Jurkat, Clone E6-1 (cell line): ENCODE measurements at places on chromosomes 6 and 20.

GRCh38 chr6:135320721-135321621, 139.9 kb downstream of the MYB start:
- DNase-seq = peak; percentile 73

DNA sequence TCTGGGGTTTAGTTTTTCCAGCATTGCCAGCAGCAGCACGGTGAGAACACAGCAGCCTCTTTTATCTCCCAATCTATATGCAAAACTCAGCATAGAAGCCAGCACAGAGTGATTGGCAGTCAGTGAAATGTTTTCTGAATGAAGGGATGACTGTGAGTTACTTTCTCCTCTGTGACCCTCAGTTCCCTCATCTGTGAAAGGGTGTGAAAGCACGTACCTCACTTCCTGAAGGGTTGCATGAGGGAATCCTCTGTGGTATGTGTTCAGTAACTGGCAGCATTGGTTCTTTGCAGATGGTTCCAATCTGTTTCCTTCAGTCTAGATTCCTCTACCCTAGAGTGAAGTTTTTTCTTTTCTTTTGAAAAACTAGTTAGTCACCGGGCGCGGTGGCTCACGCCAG, 40.0 kb downstream of the EFCAB8 start:
- DNase-seq = peak; percentile 57

DNA sequence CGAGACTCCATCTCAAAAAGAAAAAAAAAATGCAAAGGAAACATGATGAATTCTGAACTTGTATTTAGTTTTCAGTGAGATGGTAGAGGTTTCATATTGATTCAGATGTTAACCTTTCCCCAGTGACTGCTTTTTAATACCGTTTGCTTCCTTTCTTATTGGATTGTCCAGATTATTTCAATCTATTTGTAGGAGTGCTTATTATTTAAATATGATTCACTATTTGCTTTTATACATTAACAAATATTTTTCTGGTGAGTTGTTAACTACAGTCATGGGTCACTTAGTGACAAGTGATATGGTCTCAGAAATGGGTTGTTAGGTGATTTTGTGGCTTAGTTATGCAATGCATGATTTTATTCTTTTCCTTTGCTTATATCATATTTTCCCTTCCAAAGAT, 8.4 kb downstream of the PI3 start:
- no peak for DNase-seq

GRCh38 chr20:44601801-44602204, 19.4 kb downstream of the PKIG start:
- DNase-seq = no peak

DNA sequence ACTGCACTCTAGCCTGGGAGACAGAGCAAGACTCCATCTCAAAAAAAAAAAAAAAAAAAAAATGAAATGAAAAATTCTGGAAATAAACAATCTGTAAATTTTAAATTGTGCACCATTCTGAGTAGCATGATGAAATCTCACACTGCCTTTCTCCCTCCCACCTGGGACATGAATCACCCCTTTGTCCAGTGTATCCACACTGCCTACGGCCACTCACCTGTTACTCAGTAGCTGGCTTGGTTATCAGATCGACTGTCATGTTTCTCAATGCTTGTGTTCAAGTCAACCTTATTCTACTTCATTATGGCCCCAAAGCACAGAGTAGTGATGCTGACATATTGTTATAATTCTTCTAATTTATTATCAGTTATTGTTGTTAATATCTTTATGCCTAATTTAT, 58.7 kb upstream of the MTHFD1L start:
- no peak for DNase-seq

DNA sequence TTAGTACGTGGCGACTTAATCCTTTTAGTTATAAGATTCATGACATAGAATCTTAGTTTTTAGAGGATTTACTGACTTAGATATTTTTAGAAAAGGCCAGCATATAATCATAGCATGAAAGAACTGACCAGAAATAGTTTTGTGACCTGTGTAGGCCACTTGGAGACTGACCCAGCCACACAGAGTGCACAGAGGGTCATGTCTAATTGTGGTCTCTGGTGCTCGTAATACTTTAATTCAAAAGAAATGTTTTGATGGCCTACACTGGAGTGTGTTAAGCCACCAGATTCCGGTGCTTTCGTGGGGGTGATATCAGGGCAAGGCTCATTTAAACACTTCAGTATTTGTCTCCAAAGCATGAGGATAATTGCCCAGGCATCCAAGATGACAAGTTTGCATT, 11.4 kb downstream of the PCMTD2 start:
- no peak for DNase-seq

DNA sequence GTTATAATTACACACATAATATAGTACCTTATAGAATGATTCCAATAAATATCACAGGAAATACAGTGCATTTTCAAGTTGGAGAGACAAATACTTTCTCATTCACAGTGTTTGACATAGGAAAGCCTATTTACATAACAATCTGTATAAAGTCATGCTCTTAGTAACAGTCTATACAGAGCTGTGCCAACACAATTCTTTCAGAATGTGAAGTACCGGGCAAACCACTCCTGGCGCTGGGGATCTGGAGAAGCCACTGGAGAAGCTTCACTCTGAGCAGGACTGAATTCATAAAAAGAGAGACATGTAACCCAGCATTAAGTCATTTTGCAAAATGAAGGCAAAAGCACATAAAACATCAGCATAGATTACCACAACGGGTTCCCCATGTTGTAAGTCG, 24.9 kb upstream of the MCM9 start:
- no peak for DNase-seq

GRCh38 chr20:11544029-11544678, 373.5 kb upstream of the BTBD3 start:
- peak; percentile 53 for DNase-seq

DNA sequence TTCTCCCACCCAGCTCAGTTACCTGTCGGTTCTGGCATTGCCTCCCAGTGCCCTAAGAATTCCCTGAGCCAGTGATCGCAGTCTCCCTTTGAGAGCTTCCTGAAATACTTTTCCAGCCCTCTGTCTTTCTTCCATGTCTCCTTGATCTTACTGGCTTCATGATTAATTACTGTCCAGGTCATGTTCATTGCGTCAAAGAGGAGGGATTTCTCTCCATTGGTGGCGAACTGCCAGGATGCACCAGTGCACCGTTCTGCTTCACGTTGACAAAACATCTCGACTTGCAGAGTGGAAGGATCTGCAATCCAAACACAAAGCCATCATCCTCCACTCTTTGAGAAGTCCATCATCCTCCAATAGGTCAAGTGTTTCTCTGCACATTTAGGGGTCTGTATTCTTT, 8.6 kb downstream of the RAET1E start:
- no peak for DNase-seq

- no peak for DNase-seq
These were observed 531.0 kb downstream of the EPM2A start for GRCh38 chr6:145204301-145204700.

GRCh38 chr20:3613821-3614440, 49.3 kb downstream of the GFRA4 start:
- DNase-seq = no peak

DNA sequence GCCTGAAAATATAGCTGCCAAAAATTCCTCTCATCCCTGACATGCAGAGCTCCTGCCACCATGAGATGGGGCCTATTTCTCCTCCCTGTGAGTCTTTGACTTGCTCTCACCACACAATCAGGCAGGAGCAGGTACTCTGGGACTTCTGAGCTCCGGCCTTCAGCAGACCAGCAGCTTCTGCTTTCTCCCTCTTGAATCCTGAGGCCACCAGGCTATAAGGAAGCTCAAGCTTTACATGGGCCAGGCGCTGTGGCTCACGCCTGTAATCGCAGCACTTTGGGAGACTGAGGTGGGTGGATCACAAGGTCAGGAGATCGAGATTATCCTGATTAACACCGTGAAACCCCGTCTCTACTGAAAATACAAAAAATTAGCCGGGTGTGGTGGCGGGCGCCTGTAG, 238.7 kb upstream of the RREB1 start:
- DNase-seq = no peak

GRCh38 chr6:109872968-109873545, 105.1 kb upstream of the GPR6 start:
- DNase-seq = no peak

DNA sequence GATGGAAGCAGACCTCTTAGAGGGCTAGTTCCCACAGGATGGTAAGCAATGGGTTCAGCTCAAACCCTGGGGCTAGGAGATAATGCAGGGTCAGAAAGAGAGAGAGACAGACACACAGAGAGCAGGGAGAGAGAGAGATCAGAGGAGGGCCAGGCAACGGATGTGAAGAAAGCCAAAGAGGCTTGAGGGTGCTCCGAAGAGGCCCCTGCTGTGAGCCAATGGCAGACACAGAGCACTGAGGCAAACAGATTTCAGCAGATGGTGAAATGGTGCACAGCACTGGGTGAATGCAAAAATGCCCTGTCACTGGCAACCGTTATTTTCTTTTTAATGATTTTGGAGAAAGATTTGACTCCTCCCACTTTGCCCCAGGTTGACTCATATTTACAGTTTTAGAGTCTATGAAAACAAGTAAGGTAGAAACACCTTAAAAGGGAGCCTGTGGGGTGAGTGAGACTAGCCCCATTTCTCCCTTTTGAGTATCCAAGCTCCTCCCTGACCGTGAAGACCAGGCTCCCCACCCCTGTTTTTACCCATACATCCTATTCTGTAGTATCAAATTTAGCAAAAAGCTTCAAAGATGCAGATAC, 840 bp downstream of the DEFB132 start:
- no peak for DNase-seq

DNA sequence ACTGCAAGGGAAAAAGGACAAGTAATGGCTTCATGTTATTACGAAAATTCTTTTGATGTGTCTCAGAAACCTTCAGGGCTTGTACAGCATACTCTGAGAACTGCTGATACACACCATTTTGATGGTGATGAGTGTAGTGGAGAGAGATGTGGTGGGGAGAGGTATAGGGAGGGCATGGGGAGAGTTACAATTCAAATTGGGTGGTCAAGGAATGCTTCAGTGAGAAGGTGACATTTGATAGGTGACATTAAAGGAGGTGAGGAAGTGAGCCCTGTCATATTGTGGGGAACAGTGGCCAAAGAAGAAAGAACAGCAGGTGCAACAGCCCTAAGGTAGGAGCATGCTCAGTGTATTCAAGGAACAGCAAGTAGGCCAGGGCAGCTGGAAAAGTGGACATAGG, 318.9 kb downstream of the CLIC5 start:
- DNase-seq = no peak

GRCh38 chr20:35893942-35894341, 60.4 kb downstream of the SCAND1 start:
- no peak for DNase-seq

DNA sequence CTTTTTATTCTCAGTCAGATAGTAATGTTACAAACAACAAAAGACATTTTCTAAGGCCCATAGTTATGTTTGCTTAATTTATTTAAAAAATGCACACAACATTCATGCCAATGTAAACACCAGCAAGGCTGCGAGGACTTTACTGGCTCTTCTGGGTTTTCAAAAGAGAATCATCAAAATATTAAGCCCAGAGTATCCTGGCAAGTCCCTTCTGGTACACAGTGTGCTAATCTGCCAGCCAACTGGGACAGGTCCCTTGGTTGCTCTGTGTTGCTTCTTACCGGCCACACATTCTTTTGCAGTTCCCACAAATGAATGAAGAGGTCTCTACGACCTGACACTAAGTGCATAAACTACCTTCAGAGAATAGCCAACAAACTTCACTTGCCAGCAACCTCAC, 42.6 kb upstream of the SPDEF start:
- DNase-seq = no peak

DNA sequence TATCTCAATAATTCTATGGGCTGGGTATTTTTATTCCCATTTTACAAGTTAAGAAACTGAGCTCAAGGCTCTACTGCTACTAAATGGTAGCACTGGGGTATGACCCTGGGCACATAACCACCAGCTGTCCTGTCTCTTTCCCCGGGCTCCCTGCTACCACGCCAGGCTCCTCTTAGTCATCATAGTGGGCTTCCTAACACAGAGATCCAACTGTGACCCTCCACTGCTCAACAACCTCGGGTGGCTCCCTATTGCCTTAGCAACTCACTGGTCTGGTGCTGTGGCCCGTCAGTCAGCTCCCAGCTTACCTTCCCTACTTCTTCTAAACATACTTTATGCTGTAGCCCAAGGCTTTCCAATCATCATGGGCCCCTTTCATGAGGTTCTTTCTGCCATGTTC, 4.5 kb downstream of the KIAA1755 start:
- DNase-seq = no peak

- DNase-seq = no peak
These were observed 237.1 kb downstream of the ANKRD60 start for GRCh38 chr20:57991211-57991881.

DNA sequence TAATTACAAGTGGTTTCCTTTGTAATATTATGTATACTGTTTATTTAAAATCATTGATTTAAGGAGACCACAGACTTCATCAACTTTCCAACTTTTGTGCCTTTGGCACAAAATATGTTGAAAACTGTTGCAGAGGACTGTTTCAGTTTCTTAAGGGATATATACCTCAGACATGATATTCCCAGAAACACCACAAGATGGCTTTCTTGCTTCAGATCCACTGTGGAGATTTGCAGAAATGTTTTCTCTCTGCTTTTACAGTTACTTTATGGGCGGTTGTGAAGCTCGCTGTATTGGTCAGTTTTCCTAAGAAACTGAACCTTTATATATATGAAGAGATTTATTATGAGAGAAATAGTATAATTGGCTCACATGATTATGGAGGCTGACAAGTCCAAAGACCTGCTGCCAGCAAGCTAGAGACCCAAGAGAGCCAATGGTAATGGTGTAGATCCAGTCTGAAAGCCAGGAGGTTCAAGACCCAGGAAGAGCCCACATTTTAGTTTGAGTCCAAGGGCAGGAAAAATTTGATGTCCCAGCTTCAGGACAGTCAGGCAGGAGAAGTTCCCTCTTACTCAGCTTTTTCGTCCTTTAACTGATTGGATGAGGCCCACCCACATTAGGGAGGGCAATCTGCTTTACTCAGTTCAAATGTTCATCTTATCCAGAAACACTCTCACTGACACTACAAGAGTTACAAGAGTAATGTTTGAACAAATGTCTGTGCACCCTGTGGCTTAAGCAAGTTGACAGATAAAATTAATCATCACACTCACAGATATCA, 12.8 kb downstream of the ME1 start:
- DNase-seq = peak; percentile 34
